ENCODE measurements at places on chromosomes 11 and 22. TPM values are rescaled to one million over a fixed set of nuclear protein-coding genes. Genes with fewer than 3 reads are reported as not detected.

DNA sequence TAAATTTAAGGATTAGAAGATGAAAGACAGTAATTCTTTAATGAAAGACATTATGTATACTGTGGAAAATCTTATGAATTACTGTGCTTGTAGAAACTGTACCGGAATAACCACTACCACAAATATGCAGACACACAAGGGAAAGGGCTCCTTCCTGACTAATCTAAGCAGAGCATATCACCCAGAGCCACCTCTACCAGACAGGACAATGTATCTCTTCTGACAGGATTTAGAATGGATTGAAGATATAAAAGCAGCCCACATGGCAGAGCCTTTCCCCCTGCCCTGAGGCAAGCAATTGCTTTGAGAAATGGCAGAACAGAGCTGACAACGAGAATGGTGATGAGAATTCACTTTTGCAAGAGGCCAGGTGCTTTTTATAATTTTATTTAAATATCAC, 144.1 kb downstream of the NOX4 start:
- no peak for DNase-seq

DNA sequence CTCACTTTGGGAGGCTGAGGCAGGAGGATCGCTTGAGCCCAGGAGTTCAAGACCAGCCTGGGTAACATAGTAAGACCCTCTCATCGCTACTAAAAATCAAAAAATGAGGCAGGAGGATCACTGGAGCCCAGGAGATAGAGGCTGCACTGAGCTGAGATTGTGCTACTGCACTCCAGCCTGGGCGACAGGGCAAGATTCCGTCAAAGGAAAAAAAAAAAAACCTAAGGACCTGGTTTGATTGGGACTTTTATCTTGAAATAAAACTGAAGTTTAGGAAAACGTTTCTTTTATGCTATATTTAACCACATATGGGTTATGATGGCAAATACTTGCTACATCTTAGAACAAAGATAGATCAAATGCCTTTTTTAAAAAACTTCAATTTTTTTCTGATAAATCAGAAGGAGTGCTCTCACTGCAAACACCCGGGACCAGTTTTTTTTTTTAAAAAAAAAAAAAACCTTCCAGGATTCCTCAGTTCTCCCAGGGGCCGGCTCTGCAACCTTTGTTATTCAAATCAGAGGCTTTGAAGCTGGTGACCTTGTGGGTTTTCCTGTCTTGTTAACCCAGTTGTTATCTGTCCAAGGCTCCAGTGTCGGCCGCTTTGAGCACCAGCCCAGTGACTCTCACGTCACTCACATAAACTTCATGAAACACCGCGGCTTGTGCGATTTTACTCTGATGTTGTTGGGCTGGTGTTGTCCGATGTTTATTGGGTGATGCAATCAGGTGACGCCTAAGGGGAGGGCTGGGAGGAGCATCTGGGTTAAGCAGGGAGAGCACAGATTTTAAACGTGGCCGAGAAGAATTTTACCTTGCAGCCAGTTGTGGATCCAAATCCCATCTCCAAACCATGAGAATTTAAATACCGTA, 24.7 kb upstream of the SLC22A12 start:
- peak; percentile 72 for DNase-seq

Gene LDHAL6A
- total RNA-seq, result not detected

Gene IL18
- total RNA-seq, result 4.9 TPM
